ENCODE measurements at places on chromosomes 4 and X.

GRCh38 chr4:140106289-140106844 is 47.6 kb downstream of the MAML3 start:
- DNase-seq: no peak

- DNase-seq: no peak
These were observed 2.8 kb upstream of the LGI2 start for GRCh38 chr4:25033526-25033925.

DNA sequence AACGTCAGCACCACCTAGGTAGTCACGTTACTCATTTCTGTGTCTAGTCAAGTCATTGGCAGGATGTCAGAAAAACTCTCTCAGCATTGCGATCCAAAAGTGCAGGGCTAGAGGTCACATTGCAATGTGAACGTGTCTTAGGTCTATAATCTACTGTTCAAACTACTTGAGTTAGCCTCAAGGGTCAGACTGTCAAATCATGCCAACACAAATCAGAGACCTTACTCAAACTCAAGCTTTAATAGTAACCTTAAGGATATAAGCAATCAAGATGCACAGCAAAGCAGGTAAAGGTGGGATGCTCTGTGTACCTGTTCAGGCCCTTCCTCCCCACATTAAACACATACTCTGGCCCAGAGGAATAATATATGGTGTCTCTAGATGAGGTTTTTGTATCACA is 114.4 kb upstream of the NOCT start:
- no peak for DNase-seq

DNA sequence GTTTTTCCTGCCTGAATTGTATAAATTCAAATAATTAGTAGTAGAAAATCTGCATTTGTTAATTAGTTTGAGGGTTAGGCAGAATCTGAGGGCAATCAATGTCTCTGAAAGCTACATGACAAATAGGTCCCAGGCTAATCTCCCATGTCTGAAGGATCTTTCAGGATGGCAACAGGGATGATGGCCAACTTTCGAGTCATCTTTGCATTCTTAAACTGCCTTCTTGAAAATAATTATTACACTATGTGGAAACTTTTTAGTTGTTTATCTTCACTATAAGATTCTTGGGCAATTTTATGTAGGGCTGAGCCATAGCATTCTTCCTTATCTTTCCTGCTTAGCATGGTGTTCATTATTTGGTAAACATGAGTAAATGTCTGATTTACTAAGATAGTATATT is 490.3 kb upstream of the EPHA5 start:
- no peak for DNase-seq

DNA sequence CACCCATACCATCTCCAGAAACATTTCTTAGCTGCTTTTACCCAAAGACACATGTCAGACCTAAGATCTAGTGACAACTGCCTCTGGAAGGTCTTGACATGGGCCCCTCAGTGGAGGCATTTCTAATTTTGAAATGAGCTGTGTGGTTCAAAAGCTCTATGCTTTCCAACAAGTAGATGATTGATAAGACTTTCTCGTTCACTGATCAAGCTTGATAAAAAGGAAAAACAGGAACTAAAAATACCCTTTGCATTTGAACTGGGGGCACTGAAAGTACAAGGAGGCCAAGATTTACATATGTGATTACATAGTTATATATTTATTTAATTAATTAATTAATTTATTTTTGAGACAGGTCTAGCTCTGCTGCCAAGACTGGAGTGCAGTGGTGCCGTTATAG is 61.3 kb upstream of the SCOC start:
- no peak for DNase-seq

GRCh38 chr4:120446051-120446567 is 379.5 kb upstream of the MAD2L1 start:
- DNase-seq: no peak

DNA sequence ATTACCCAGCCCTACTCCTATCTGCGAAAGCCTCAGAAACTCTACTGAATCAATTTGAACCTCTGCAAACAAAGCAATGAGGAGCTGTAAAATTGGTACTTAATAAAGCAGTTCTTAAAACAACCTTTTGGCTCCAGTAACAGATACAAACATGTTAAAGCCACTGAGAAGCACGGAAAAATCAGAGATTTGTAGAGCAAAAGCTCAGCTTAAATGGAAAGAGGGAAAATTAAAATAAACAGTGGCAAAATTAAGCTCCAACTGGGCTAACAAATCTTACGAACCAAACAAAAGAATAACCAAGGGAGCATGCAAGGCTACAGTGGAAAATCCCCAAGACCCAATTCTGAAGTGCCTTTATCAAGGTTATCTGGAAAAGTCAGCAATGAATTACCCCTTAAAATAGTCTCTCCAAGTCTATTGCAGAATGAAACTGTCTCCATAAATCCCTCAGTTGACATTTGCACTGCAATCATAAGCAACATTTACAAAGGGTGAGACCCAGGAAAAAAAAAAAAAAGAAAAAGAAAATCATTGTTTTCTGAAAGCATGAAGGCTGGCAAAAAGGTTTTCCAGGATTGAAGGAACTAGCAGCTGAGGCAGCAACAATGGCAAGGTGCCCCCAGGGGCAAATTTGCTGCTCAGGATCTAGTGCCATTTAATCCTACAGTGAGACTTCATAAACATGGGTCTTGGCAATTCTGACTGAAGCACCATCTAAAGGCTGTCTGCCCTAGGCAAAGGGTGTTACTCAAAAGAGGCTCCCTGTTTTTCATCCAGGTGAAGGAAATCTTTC is 40.1 kb downstream of the USP46 start:
- DNase-seq: no peak

- DNase-seq: no peak
These were observed 87.7 kb upstream of the EFHC2 start for GRCh38 chrX:44431194-44431593.

DNA sequence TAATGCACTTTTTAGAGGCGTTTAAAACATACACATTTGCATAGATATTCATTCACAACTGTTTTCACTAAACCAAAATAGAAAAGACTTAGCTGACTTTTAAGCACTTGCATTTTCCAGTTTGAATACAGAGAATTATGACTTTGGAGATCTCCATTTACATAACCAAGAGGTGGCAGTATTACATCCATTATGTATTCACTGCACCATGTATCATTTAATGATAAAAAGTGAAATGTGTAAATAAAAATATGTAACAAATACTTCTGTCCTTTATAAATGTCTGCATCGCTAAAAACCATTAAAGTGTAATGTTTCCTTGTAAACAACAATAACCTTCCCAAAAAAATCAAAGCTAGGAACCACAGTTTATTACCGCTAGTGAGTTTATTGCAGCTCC is 413.2 kb downstream of the FGF13 start:
- DNase-seq: no peak

DNA sequence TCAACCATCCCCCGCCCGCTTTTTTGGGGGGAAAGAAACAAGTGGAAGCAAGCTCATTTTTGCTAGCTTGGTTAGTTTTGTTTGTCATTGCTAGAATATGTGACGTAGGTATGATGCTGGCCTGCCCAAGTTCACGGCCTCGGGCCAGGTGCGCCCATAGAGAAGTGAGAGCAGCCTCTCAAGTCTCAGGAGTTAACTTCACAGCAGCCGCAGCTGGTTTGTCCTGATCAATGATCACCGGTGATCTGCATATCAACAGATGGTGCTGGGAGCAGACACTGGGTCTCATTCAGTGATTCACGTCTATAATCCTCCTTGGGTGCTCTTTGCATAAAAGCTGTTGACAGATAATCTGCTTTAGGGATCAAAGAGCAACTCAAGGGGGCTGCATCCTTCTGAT is 50.1 kb downstream of the ENPP6 start:
- no peak for DNase-seq

Measured in islet precursor cell (in vitro differentiated cells).